CD8-positive, alpha-beta memory T cell (primary cell): ENCODE measurements at places on chromosomes 16 and 17. TPM values are rescaled to one million over a fixed set of nuclear protein-coding genes. Genes with fewer than 3 reads are reported as not detected.

DNA sequence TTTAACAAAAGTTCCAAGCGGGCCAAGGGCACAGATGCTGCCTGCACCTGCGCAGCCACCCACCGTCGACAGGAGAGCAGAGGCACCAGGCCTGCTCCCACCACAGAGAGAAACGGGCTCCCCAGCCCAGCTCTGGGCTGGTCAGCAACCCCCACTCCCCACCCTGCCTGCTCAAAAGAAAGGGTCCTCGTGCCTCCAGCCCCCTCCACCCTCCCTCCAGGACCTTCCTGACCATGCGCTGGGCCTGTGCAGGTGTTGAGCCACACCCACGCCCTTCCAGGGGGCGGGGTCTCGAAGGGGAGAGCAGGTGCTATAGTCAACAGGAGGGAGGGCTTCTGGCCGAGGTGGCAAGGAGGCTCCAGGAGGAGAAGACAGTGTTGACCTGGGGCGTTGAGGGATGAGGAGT, 25.3 kb downstream of the ZNF778 start:
- no peaks in the 10 kb centered on the region for H3K27me3 ChIP-seq
- no peak overlapping the region for H3K27ac ChIP-seq
- H3K36me3 ChIP-seq: no peaks in the 10 kb centered on the region
- no peak for DNase-seq

DNA sequence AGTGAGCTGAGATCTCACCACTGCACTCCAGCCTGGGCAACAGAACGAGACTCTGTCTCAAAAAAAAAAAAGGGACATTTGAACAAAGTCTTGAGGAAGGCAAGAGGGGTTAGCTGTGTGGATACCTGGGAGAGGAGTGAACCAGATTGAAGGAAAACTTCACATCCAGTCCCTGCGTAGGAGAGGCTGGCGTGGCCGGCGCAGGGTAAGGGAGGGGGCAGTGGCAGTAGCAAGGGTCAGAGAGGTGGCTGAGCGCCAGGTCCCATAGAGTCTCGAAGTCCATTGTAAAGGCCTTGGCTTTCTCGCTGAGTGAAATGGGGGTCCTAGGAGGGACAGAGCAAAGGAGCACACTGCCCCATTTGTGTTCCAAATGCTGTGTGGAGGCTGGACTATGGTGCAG, 171.8 kb upstream of the WSCD1 start:
- H3K27ac ChIP-seq: no peak overlapping the region
- H3K4me3 ChIP-seq: no peak overlapping the region

GRCh38 chr16:89386306-89387185, 103.8 kb downstream of the ANKRD11 start:
- H3K27ac ChIP-seq: no peak overlapping the region
- H3K4me1 ChIP-seq: peaks cover 74% of the 10 kb centered on the region
- DNase-seq: no peak
- H3K27me3 ChIP-seq: no peaks in the 10 kb centered on the region
- H3K36me3 ChIP-seq: no peaks in the 10 kb centered on the region

The SLC13A5 gene
- total RNA-seq: not detected

DNA sequence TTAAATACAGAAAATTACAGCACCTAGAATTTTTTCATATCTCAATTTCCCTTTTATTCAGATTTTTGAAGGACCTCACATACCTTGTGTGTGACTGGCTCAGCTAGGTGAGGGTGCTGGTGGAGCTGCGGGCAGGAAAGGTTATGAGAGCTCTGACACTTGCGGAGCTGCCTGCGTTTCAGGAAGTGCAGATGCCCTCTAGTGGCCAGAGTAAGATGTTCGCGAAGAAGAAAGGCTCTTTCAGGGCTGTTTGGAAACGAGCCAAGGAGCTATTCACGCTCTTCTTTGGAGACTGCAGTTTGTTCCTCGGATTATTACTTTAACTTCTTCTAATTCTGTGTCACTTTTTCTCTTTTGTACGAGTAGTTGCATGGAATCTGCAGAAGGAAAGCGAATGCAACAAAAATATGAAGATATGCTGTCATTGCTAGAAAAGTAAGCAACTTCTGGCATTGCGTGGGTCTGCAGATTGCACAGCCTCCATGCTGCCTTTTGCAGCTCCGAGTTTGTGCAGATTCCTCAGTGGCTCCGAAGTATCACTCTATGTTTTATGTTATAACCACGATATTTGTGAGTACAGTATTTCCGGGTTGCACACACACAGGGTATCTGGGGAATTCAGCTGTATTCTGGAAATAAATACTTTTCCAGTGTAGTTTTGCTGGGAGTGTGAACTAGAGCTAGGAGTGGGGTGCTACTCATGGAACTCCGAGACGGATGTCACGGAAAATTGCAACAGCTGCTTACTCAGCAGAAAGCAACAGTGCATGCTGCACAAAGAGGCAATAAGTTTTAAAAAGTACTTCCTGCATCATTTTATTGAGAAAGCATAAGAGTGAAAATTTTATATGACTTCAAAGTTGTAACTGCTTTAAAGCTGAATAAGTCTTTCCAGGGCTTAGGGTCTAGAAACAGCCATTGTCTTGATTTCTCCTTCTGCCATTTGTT, 46.3 kb downstream of the DNAH9 start:
- no peaks in the 10 kb centered on the region for H3K4me1 ChIP-seq
- no peaks in the 10 kb centered on the region for H3K27me3 ChIP-seq
- H3K27ac ChIP-seq: no peak overlapping the region
- H3K36me3 ChIP-seq: no peaks in the 10 kb centered on the region
- no peak overlapping the region for H3K4me3 ChIP-seq

GRCh38 chr16:25224731-25225319, 8.1 kb downstream of the AQP8 start:
- no peaks in the 10 kb centered on the region for H3K4me1 ChIP-seq
- no peak for DNase-seq
- H3K4me3 ChIP-seq: no peak overlapping the region
- no peak overlapping the region for H3K27ac ChIP-seq
- no peaks in the 10 kb centered on the region for H3K36me3 ChIP-seq
- no peaks in the 10 kb centered on the region for H3K27me3 ChIP-seq

GRCh38 chr16:85045641-85046471, 18.3 kb downstream of the KIAA0513 start:
- H3K27ac ChIP-seq: peak overlapping the region; percentile 94
- peaks cover 4% of the 10 kb centered on the region for H3K4me1 ChIP-seq
- no peaks in the 10 kb centered on the region for H3K36me3 ChIP-seq
- H3K4me3 ChIP-seq: no peak overlapping the region

The OR1A1 gene
- total RNA-seq: not detected

DNA sequence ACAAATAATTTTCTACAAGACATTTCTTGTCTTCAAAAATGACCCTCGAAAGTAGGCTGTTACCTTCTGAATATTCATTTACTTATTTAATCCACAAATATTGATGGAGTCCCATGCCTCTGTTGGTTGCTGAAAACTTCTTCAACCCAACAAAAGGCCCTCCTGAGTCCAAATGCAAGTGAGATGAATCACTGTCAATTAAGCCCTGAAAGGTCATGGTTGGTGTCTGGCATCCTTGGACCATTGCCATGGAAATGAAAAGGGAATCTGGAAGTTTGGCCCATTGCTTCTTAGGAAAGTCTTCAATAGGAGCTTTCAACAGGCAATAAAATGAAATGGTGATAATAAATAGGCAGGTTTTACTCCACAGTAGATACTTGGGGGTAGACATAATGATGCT, 364.7 kb upstream of the DYNLRB2 start:
- H3K36me3 ChIP-seq: no peaks in the 10 kb centered on the region
- no peaks in the 10 kb centered on the region for H3K4me1 ChIP-seq
- DNase-seq: no peak
- no peak overlapping the region for H3K4me3 ChIP-seq
- H3K27me3 ChIP-seq: no peaks in the 10 kb centered on the region
- no peak overlapping the region for H3K27ac ChIP-seq

The ALOXE3 gene
- total RNA-seq: not detected

The CCL11 gene
- total RNA-seq: not detected

GRCh38 chr17:40356990-40357881, 7.3 kb downstream of the GJD3 start:
- H3K4me3 ChIP-seq: no peak overlapping the region
- H3K4me1 ChIP-seq: peaks cover 4% of the 10 kb centered on the region
- H3K27me3 ChIP-seq: no peaks in the 10 kb centered on the region
- no peak overlapping the region for H3K27ac ChIP-seq
- no peak for DNase-seq
- peaks cover 6% of the 10 kb centered on the region for H3K36me3 ChIP-seq

DNA sequence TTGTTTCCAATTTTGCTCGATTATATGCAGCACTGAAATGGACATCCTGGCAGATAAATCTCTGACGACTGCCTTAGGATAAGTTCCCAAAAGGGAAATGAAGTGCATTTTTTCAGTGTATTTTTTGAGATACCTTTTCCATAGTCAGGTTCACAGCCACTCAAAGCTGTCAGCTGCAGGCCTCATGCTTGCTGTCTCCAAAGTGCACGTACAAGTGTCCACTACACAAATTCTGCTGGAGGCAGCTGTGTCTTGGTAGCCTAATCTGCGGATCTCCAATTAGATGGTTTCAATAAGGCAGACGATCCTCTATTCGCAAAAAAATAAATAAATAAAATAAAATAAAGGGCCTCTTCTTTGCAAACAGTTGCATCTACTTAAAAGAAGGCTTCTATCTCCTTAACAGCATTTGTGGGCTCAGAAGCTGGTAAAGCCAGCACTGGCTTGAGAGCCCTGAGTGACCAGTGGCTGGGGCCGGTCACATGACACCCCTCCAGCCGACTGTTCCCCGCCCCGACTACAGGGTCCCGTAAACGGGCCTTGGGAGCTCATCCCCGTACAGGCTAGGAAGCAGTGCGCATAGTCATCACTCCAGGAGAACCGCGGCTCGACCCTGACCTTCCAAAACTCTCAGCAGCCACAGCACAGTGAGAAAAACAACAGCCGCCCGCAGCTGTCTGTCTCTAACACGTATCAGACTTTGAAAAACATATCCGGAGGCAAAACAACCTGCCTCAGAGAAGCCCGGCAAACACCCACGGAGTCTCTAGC, 18.8 kb downstream of the RPH3AL start:
- H3K27me3 ChIP-seq: no peaks in the 10 kb centered on the region
- no peak overlapping the region for H3K4me3 ChIP-seq
- no peaks in the 10 kb centered on the region for H3K36me3 ChIP-seq
- DNase-seq: peak; percentile 62
- no peak overlapping the region for H3K27ac ChIP-seq

- H3K4me3 ChIP-seq: no peak overlapping the region
- no peaks in the 10 kb centered on the region for H3K4me1 ChIP-seq
- no peak for DNase-seq
- H3K27me3 ChIP-seq: no peaks in the 10 kb centered on the region
These were observed 103.6 kb downstream of the DNAH9 start for GRCh38 chr17:11701911-11702310.

- no peaks in the 10 kb centered on the region for H3K4me1 ChIP-seq
- no peak overlapping the region for H3K4me3 ChIP-seq
- H3K27ac ChIP-seq: no peak overlapping the region
- no peak for DNase-seq
These were observed 4.1 kb upstream of the STH start for GRCh38 chr17:45994987-45995386.

GRCh38 chr16:30950516-30951065, 1.7 kb downstream of the ORAI3 start:
- no peaks in the 10 kb centered on the region for H3K36me3 ChIP-seq
- H3K27ac ChIP-seq: peak overlapping the region; percentile 88
- H3K4me1 ChIP-seq: peaks cover 18% of the 10 kb centered on the region
- peak overlapping the region; percentile 85 for H3K4me3 ChIP-seq
- no peak for DNase-seq

- no peaks in the 10 kb centered on the region for H3K27me3 ChIP-seq
- DNase-seq: peak; percentile 27
- H3K36me3 ChIP-seq: no peaks in the 10 kb centered on the region
- peak overlapping the region; percentile 72 for H3K4me3 ChIP-seq
- peak overlapping the region; percentile 72 for H3K27ac ChIP-seq
These were observed 858 bp upstream of the ASPSCR1 start for GRCh38 chr17:81976332-81977210.

- no peaks in the 10 kb centered on the region for H3K27me3 ChIP-seq
- DNase-seq: no peak
- no peak overlapping the region for H3K27ac ChIP-seq
- H3K4me3 ChIP-seq: no peak overlapping the region
- peaks cover 38% of the 10 kb centered on the region for H3K4me1 ChIP-seq
These were observed 4.6 kb downstream of the SLC5A10 start for GRCh38 chr17:18956581-18956980.

The C16orf96 gene
- total RNA-seq: 0.11 TPM

DNA sequence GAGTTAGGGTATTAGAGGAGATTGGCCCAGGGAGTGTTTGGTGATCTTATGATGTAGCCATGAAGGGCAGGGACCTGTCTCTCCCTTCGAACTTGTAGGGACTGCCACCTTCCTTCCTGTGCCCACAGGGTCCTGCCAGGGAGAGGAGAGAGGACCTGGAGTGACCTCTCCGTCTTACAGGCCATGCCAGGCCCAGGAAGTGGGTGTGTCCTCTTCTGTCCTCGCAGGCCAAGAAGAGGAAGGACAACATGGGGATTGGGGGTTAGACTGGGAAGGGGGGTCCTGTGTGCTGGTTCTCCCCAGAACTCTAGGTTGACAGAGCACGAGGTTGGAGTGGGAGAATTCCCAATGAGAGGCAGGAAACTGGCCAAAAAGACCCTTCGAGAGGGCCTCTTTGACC, 43.4 kb upstream of the TAC4 start:
- H3K4me3 ChIP-seq: no peak overlapping the region
- DNase-seq: no peak
- no peak overlapping the region for H3K27ac ChIP-seq
- H3K27me3 ChIP-seq: peaks cover 16% of the 10 kb centered on the region
- H3K4me1 ChIP-seq: no peaks in the 10 kb centered on the region
- no peaks in the 10 kb centered on the region for H3K36me3 ChIP-seq

- H3K27me3 ChIP-seq: peaks cover 6% of the 10 kb centered on the region
- no peak for DNase-seq
- H3K27ac ChIP-seq: no peak overlapping the region
- H3K4me3 ChIP-seq: no peak overlapping the region
- H3K4me1 ChIP-seq: no peaks in the 10 kb centered on the region
These were observed 6.3 kb upstream of the PABPN1L start for GRCh38 chr16:88872650-88873331.

GRCh38 chr16:60170196-60170595, 1436.1 kb upstream of the GOT2 start:
- no peaks in the 10 kb centered on the region for H3K36me3 ChIP-seq
- H3K4me3 ChIP-seq: no peak overlapping the region
- DNase-seq: no peak
- H3K27ac ChIP-seq: no peak overlapping the region
